ENCODE measurements at places on chromosomes 5 and 9.
A peak's percentile ranks its signal among the peaks of the same experiment; 100 is the strongest.

GRCh38 chr5:145915970-145916638 lies 20.3 kb upstream of the SH3RF2 start:
- DNase-seq = no peak

- DNase-seq = no peak
Measured at GRCh38 chr9:86723346-86723745, 224.0 kb downstream of the GAS1 start.

DNA sequence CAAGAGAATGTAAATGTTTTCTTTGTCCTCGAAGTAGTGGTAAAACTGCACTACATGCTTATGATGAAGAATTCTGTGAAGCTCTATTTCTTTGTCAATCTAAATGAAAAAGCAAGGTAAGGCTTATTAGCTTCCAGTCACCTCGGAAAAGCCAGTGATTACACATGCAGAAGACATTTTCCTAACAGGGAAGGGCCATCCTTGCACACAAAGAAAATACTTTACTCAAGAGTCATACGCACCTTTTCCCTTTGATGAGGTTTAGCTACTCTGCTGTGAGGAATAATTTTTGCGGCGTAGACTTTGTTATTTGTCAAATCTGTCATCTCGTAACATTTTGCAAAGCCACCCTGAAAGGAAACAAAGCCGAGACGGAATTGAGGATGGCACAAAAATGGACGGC lies 1.1 kb downstream of the PLK2 start:
- peak; percentile 22 for DNase-seq

- DNase-seq = no peak
Measured at GRCh38 chr5:58011301-58011700, 448.6 kb downstream of the PLK2 start.

DNA sequence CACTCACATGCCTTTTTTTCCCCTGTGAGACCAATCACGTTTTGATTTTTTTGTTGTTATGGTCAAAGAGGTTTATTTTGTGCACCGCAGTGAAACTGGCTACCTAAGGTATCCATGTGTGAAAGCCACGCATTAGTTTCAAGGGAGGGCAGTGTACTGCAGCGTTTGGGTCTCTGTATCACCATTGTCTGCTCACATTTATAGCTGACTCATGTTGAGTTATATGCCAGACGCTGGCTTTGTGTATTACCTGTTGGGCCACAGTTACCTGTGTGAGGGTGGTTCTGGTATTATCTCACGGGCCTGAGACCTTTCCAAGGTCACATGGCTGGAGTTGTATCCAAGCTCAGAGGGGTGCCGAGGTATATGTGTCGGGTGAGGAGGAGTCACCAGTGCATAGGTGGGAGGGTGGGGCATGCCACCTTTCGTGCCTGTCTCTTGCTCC lies 75.8 kb downstream of the ARHGAP26 start:
- no peak for DNase-seq

- peak; percentile 82 for DNase-seq
Measured at GRCh38 chr5:124745928-124746915, at the start of gene ZNF608. TSS of gene ZNF608 (minus strand) at chr5:124746639. CDS start at chr5:124744989, 1,650 bp downstream.

DNA sequence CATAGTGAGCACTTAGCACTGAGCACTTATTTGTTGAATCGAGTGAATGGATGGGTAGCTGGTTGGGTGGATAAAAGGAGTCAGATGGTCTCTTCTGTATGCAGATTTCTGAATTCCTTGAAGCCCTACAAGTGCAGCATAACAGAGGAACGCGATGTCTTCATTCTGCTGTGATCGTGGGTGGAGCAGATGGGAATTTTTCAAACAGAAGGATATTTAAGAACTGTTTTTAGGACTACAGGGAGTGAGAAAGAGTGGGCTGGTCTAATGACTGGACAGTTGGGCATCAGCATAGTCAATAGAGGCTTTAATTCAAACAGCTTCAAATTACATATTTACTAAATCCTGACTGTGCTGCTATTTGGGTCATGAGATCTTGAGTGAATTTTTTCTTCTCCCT lies 253.2 kb downstream of the CEMIP2 start:
- no peak for DNase-seq

DNA sequence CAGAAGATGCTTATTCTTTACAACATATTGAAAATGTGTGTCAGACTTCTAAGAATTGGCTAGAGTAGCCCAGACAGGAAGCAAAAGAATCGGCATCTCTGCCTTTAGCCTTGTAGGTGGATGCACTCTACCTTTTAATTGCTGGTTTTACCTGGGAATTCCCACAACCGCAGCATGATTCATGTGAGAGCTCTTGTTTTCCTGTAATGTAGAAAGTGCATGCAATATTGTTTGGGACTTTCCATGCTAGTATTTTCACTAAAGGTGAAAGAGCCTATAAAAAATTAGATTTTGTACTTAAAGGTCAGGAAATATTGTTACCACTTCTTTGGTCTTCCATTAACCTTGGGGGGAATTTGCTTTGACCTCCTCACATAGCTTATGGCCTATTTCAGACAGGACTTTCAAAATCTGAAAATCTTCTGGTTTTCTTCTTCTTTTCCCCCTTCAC lies 89.8 kb downstream of the NTRK2 start:
- no peak for DNase-seq
